ENCODE measurements at places on chromosomes 5 and 9. TPM values are rescaled to one million over a fixed set of nuclear protein-coding genes. Genes with fewer than 3 reads are reported as not detected.

Gene PCDHA9
- not detected for total RNA-seq

Gene SPINK6
- total RNA-seq: not detected

- no peak overlapping the region for H3K4me3 ChIP-seq
- H3K27ac ChIP-seq: no peak overlapping the region
- H3K27me3 ChIP-seq: peaks cover 6% of the 10 kb centered on the region
- no peaks in the 10 kb centered on the region for H3K4me1 ChIP-seq
Observed at GRCh38 chr5:160173-160510, 31.2 kb upstream of the LRRC14B start.

GRCh38 chr5:142836048-142836447 lies 65.9 kb downstream of the ARHGAP26 start:
- DNase-seq: no peak
- no peaks in the 10 kb centered on the region for H3K27me3 ChIP-seq
- no peak overlapping the region for H3K4me3 ChIP-seq
- peaks cover 36% of the 10 kb centered on the region for H3K4me1 ChIP-seq
- H3K36me3 ChIP-seq: no peaks in the 10 kb centered on the region

GRCh38 chr5:131297886-131298285 lies 34.0 kb downstream of the CDC42SE2 start:
- no peak overlapping the region for H3K4me3 ChIP-seq
- peaks cover 66% of the 10 kb centered on the region for H3K36me3 ChIP-seq
- H3K4me1 ChIP-seq: peaks cover 71% of the 10 kb centered on the region
- DNase-seq: no peak
- no peaks in the 10 kb centered on the region for H3K27me3 ChIP-seq
- no peak overlapping the region for H3K27ac ChIP-seq

DNA sequence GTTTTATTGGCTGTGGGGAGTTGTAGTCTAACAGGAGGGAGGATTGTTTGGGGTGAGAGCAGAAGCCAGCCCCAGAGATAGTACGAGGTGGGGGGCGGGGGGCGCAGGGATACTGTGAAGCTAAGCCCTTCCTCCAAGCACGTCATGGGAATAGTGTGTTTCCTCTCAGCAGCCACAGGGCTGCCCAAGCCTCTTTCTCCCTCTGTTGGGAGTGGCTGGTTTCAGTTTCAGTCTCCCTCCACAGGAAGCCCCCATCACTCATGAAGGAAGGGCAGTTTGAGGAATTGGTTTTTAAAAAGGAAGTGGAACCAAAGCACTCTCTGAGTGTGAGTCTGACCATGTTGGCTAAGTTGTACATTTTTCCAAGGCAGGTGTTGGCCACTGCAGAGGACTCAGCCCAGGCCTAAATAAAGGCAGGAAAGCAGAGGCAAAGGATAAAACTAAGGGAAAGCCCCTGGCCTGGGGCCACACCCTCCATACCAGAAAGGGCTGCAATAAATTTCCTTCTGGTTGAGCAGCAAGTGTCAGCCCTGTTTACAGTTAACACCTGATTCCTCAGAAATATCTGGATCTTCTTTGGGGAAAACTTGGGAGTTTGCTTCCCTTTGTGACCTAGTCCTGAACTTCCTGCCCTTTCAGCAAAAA lies 3.2 kb downstream of the RAB24 start:
- no peak overlapping the region for H3K4me3 ChIP-seq
- no peaks in the 10 kb centered on the region for H3K27me3 ChIP-seq
- H3K27ac ChIP-seq: peak overlapping the region; percentile 64

DNA sequence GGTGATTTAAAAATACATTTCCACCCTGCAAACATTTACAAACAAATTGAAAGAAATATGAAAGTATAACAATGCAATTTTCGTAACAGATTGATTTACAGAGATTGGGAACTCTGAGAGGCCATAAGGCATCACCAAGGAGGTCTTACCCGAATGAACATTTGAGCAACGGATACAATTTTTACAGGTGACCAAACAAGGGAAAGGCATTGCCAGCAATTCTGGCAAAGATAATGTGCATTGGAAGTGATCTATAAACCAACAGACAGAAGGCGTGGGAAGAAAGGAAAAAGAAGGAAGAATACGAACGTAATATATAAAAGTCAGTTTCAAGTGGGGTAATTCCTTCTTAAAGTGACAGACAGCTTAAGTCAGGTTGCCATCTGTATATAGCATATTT lies 295.9 kb downstream of the CDH12 start:
- no peak for DNase-seq
- no peaks in the 10 kb centered on the region for H3K4me1 ChIP-seq
- no peak overlapping the region for H3K27ac ChIP-seq
- H3K4me3 ChIP-seq: no peak overlapping the region
- H3K36me3 ChIP-seq: no peaks in the 10 kb centered on the region

DNA sequence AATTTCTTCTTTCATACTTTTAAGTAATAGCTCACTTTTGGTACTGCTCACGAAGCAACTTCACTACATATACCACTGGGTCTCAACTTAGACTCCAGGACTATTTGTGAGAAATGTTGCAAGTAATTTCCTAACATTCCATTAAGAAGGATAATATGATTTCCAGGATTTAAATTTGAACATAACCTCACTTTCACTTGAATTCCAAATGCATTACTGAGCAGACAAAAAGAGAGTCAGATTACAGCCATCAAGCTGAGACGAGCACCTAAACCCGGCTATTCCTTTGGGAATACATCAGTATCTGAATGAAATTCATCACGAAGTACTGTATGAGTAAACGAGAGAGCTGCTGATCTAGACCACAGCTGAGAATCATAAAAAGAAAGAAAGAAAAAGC lies 47.3 kb downstream of the LIFR start:
- no peak for DNase-seq
- peaks cover 20% of the 10 kb centered on the region for H3K27me3 ChIP-seq
- no peaks in the 10 kb centered on the region for H3K4me1 ChIP-seq

- no peak overlapping the region for H3K27ac ChIP-seq
- H3K4me3 ChIP-seq: no peak overlapping the region
- H3K36me3 ChIP-seq: no peaks in the 10 kb centered on the region
- DNase-seq: no peak
Observed at GRCh38 chr9:16879416-16879815, 8.9 kb upstream of the BNC2 start.

DNA sequence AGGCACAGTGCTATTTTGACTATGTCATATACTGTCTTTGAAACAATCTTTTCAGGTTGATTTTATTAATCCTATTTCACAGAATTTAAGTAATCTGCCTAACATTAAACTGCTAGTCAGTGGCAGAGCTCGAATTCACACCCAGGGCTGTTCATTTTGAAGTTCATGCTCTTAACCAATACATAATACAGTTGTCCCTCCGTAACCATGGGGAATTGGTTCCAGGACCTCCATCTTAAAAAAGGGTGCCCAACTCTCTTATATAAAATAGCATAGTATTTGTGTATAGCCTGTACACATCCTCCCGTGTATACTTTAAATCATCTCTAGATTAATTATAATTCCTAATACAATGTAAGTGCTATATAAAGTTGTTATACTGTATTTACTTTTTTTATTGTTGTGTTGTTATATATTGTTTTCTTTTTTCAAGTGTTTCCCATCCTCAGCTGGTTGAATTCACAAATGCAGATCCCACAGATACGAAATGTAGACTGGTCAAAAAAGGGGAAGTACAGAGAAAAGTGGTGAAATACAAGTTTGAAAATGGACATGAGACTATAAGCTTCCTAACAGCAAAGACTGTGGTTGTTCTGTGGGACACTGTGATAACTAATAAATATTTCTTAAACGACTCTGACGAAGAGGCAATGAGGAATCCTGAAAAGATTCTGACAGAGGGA lies 18.3 kb downstream of the RFX3 start:
- no peaks in the 10 kb centered on the region for H3K27me3 ChIP-seq
- H3K4me1 ChIP-seq: peaks cover 56% of the 10 kb centered on the region
- H3K27ac ChIP-seq: peak overlapping the region; percentile 87
- peak overlapping the region; percentile 14 for H3K4me3 ChIP-seq
- no peak for DNase-seq
